Psoas muscle (tissue), 8 donors: ENCODE measurements at places on chromosomes 4 and X.
A peak's percentile ranks its signal among the peaks of the same experiment; 100 is the strongest.

DNA sequence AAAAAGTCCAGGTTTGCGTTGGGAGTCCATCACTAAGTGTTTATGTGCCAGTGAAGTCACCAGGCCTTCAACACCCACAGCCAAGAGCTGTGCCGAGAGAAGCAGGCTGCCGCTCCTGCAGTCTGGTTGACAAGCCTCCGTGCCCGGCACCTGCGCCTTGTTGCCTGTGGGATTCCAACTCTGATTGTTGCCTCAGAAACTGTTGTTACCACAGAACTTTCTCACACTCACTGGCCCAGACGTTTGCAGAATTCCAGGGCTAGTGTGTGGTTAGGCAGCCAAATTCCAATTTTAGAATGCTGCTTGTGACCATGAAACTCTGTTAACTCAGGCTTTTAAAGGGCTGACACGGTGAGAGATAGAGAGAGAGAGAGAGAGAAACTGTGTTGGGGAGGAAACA lies 119.5 kb upstream of the LIMCH1 start:
- DNase-seq = peak; percentile 87

DNA sequence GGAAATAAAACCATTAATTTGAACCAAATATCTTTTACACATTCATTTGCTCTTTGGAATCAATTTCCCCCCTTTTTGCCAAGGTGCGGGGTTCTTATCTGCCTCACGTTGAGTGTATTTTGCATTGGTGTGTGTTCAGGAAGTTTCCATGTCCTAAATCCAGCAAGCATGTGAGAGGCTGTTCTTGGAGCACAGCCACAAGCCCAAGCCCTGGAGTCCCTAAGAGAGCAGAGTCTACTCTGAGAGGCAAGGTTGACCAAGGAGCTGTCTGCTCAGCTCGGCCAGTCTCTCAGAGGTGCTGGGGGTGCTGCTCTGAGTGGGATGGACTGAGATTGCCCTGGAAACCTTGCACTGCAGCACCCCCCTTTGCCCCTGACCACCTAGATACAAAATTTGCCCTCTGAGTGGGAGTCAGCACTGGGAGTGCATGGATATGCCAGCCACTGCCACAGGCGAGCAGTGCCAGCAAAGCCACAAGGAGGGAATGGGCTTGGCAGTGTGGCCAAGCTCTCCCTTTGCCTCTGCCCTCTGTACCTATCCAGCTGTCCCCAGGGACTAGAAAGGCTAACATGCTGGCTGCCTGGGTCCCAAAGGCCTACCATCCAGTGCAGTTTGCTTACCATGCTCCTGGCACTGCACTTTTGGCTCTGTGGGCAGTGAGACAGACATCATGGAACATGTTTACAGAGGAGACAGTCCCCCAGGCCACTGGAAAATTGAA lies 20.5 kb upstream of the FAM193A start:
- no peak for DNase-seq

DNA sequence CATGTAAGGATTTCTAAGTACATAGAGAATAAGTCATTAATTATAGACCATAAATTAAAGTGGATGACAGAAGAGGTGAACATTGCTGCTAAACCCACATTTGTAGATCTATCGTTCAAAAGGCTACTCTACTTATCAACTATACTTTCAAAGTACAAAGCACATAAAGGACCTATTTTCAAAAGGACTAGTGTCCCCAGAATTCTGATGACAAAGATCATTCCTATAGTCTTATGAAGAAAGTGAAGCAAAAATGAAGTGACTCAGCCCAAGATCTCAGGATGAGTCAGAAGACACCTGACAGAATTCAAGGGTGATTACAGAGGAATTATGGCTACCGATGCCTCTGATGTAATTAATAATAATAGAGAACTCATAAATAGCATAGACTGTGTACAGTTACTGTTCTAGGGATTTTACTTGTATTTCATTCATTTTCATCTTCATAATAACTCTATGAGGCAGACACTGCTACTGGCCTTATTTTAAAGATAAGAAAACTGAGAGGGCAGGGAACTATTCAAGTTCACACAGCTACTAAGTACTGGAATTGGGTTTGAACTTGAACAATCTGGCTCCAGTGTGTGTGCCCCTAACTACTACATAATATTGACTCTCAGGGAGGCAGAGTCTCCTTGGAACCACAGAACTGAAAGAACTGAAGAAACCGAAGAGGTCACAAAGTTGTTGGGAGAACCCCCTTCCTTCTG lies 17.1 kb downstream of the USP46 start:
- DNase-seq = no peak

DNA sequence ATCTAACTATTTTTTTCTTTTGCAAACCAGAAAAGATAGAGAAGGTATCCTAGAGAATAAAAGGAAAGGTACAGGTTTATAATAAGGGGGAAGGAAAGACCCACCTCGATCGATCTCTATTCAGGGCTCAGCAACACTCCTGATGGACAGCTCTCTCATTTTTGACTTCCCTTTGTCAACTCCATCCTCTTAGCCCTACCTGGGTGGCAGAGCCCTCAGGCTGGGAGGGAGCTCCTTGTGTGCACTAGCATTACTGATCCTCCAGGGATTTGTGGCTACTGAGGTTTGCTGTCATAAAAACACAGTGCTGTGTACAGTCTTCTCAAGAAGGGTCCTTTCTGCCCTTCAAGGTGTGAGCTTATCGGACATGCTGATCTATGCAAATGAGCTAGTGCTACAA lies 111.0 kb downstream of the MID1 start:
- DNase-seq = no peak

- DNase-seq = no peak
Measured at GRCh38 chrX:131202766-131203165, 86.3 kb downstream of the IGSF1 start.

DNA sequence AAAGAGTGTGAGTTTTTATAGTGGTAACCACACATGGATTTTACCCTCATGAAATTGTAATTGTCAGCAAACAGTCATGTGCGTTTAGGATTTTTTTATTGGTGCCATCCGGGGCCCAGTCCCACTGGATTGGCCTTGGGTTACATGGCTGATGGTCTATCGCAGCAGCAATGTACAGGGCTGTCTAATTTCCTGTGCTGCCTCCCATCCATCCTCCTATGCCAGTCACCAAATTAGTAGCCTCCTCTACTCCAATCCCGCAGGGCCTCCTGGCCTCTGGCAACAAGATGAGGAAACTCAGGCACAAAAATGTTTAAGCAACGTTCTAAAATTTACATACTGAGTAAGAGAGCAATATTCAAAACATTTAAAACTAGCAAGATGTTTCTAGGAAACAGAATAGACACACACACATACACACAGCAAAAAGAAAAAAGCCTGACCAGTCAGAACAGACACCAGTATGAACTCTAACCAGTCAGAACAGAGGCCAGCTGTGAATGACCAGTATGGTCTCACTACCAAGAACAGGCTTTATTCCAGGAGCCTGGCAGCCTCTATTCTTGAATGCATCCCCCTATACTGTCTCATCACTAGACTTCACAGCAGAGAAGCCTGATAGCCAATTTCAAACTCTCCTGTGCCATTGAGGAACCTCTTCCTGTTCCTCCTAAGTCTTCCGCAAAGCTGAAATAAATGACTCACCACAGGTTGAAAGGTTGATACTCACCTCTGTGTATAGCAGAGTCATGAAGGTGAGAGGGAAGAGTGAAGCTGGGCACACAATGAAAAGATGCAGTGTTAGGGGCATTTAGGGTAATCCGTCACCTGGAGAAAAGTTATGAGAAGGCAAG lies 42.6 kb downstream of the CHRNA9 start:
- DNase-seq = no peak

DNA sequence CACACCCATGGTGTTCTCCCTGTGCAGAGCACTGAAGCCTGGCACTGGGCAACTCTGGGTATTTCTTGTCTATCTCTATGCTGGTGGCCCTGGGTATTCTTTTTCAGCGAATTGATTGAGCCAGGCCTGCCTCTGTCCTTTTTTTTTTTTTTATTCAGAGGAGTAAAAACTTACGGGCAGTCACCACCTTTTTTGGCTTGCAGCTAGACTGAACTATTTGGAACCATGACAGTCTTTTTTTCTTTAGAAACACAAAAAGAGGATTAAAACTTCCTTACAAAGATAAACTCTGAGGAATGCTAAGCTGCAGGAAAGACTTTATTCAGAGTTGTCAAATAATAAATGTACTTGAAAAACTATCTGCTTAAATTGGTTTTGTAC lies 119.2 kb upstream of the STIM2 start:
- DNase-seq = no peak

DNA sequence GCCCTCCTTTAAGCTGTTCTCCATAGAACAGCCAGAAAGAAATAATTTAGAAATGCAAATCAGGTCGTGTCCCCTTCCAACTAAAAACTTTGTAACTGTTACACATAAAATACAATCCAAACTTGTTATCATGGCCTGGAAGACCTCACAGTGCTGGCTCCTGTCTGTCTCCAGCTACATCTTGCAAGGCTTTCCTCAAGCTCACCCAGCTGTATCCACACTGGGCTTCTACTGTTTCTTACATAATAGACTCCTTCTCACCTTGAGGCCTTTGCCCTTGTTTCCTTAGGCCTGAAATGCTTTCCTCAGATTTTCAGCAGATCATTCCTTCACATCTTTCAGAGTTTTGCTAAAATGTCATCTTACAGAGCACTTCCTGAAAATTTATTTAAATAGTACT lies 33.5 kb upstream of the USP53 start:
- no peak for DNase-seq

GRCh38 chr4:47703956-47704355 lies 133.9 kb downstream of the CORIN start:
- no peak for DNase-seq

GRCh38 chr4:12562021-12562420 lies 922.1 kb downstream of the RAB28 start:
- no peak for DNase-seq

GRCh38 chr4:76760193-76760592 lies 137.8 kb downstream of the SOWAHB start:
- DNase-seq = no peak

GRCh38 chr4:7206385-7206784 lies 14.0 kb downstream of the SORCS2 start:
- peak; percentile 63 for DNase-seq

- DNase-seq = no peak
Measured at GRCh38 chr4:74990276-74990875, 57.5 kb downstream of the PARM1 start.

GRCh38 chr4:141511055-141511454 lies 125.3 kb upstream of the IL15 start:
- no peak for DNase-seq

DNA sequence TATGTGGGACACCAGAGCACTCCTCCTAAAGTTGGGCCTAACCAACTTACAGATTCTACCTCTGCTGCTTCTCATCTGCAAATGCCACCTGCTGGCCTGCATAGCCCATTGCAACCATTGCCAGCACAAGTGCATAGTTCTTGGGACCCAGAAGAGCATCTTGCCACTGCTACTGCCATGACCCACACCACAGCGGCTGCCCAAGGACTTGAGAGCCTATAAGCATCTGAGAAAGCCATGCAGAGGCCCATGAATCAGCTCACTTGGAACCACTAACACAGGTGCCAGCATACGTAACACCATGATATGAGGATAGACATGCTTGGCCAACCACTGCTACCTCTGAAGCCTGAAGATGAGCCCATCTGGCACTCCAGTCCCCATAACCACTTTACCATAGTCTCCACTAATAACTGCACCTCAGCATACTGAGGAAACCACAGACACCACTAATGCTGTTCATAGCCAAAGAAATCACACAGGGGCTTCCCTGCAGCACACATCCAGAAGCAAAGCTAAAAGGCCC lies 258.1 kb upstream of the AGTR2 start:
- no peak for DNase-seq

GRCh38 chrX:13257223-13258051 lies 62.4 kb downstream of the ATXN3L start:
- DNase-seq = no peak

- DNase-seq = no peak
Measured at GRCh38 chr4:138749303-138749702, 266.3 kb upstream of the NOCT start.

- no peak for DNase-seq
Measured at GRCh38 chr4:110224142-110224541, 25.7 kb upstream of the ELOVL6 start.

GRCh38 chrX:40169193-40170101 lies 71.7 kb upstream of the BCOR start:
- DNase-seq = peak; percentile 66

GRCh38 chrX:110954428-110955100 lies 141.4 kb upstream of the PAK3 start:
- DNase-seq = no peak

DNA sequence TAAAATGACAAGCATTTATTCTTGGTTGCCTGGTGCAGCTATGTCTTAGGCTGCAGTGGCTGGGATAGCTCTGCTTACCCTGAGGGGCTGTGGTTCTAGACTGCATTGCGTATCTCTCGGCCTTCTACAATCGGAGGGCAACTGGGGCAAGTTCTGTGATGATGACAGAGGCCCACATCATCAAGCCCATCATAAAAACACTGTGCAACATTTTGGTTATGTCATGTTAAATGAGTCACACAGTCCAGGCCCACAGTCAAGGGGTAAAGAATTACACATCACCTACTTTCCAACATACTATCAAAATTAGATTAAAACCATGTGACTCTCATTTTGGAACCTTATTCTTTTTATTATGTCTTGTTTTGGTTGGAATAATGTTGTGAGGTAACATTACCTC lies 120.2 kb upstream of the GUCY1A1 start:
- no peak for DNase-seq

GRCh38 chrX:49077941-49078340 lies 1.7 kb downstream of the WDR45 start:
- no peak for DNase-seq

DNA sequence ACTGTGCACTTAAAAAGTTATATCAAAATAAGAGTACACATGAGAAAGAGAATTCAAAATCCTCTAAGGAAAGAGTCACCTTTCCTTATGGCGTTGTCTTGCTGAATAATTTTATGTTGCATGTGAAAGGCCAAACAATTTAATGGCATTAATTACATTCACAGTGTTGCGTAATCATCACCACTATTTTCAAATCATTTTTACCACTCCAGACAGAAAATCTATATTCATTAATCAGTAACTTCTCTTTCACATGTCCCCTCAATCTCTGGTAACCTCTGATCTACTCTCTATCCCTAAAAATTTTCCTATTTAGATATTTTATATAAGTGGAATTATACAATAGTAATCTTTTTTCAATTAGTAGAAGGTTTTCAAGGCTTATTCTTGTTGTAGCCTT lies 283.0 kb downstream of the CXXC4 start:
- DNase-seq = no peak

- no peak for DNase-seq
Measured at GRCh38 chrX:49300703-49301102, 2.7 kb upstream of the GAGE10 start.

- DNase-seq = peak; percentile 63
Measured at GRCh38 chrX:39756086-39756883, 341.5 kb downstream of the BCOR start.

DNA sequence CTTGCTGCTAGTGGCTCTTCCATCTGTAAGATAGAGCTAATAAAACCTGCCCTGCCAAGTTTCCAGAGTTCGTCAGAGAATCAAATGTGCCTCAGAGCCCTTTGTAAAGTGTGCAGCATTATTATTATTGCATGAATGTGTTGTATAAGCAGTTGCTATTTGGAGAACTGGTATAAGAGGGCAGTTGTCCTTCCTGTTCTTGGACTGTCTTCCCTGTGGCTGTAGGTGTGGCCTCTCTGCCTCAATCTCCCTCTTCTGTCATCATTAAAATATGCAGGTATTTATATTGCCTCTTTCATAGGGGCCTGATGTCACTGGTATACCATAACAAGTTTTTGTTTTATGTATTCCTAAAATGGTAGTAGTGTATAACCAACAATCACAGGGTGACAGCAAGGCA lies 3.8 kb downstream of the MTM1 start:
- DNase-seq = no peak
